Cortex of kidney (tissue), 1 donor: ENCODE measurements at places on chromosomes 3 and 15.

DNA sequence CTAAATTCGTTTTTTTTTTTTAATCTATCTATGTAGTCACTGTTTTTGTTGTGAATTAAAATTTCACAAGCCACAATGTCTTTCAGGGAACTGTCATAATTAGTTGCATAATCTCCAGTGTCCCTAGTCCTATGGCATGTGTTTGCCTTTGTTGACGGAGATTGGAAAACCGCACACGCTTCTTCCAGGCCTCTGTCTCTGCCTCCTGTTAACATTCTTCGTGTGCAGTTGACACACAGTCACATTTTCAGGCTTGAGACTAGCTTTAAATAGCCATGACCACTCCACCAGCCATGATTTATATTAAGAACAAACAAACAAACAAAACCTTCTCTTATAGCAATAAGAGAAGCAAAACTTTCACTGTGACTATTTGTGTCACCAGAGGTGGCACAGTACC, 139.8 kb downstream of the DUT start:
- no peak for DNase-seq

- DNase-seq, result no peak
Measured at GRCh38 chr3:66297260-66297873, 76.6 kb downstream of the SLC25A26 start.

DNA sequence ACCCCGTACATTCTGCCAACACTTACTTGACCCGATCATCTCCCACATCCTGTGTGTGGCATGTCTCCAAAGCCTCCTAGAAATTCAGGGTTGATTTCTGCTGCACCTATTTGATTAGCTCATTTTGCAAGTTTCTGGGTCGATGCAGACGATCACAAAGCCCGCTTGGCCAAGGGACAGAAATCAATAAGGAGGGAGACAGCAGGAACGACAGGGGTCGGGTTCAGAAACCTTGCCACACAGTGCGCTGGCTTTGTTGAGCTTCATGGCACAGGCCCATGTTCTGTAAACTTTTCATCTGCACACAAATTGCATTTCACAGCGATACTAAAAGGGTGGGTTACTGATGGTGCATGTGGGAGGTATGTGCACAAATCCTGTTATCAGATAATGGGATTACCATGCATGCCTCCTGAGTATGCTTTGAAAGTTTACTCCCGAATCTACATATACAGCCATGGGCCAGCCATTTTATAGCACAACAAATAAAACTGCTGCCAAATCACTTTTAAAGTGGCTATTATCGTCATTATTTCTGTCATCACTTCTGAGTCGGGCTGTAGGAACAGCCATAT, 95.9 kb upstream of the ATP11B start:
- DNase-seq, result no peak

DNA sequence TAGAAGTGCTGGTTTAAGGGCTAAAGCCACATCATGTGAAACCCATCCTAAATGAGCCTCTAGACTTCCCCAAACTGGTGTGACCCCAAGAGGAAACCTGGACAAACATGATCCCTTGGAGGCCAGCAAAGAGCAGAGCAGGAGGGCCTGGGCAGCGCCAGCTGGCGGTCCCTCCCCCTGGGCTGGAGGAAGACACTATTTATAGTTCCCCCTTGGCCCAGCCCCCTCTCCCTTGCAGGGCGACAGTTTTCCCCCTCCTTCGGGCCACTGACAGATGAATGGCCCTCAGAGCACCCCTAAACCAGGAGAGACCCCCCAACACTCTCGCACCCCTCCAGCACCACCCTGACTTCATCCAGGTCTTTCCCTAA, 2.9 kb downstream of the UCN2 start:
- no peak for DNase-seq

GRCh38 chr3:79467721-79468120, 300.1 kb downstream of the ROBO1 start:
- DNase-seq, result no peak

DNA sequence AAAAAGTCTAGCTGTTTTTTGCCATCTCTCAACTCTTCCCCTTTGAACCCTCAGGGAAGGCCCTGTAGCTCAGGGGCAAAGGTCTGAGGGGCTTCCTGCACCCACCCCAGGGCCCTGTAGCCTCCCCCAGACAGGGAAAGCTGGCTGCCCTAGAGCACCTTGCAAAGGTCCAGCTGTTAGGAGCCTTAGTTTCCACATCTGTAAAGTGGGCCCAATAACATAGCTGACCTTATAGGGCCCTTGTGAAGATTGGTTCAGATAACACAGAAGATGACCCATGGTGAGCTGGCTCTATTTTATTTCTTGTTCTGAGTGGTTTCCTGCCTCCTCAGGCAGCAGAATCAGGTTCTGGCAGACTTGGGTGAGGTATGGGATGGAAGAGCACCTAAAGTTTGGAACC, 55.2 kb upstream of the SMAD6 start:
- DNase-seq, result no peak

DNA sequence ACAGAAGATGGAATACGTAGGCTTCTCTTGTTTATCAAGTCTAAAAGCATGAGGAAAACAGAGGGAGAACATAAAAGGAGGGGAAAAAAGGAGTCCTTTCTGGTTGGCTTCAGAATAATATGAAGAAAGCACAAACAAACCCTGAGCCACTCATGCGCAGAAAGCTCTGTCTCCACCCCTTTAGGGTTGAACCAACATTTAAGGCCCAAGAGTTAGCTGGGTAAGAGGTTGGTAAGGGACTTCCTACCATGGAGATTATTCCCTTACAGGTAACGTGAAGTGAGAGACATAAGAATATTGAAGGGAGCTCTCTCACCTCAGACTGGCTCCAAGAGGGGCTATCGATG, 145.3 kb downstream of the RORA start:
- DNase-seq, result no peak

GRCh38 chr3:66567077-66567476, 66.3 kb upstream of the LRIG1 start:
- DNase-seq, result no peak

DNA sequence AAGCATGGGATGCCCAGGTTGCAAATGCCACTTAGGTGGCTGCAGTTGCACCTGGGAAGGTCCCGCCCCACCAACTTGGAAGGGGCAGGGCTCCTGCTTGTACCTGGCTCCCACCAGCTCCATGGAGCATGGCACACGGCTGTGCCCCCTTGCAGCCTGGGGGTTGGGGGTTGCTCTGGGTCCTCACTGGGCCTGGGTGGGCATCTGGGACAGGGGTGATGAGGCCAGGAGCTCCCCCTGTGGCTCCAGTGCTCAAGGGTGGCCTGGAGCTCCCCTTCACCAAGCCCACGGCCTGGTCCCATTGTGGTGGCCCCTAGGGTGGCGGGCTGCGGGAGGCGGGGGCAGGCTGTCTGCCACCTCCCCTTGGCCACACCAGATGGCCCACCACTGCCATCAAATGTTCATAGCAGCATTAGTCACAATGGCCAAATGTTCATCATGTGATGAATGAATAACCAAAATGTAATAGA, 36.7 kb downstream of the GHSR start:
- no peak for DNase-seq

DNA sequence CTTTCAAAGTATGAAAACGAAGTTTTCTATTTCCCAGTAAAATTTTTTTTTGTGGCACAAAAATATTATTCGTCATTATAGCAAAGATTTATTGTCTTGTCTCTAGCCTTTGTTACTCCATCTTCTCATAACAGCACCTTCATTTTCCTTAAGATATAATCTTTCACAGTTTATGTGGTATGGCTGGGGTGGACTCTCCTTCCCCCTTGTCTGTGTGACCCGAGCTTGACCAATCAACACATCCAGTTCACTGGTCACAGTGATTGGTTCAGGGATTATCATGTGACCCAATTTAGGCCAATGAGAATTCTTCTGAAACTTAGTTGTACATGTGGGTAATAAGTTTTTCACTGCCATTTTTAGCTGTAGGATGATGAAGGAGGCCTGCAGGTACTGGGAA, 71.2 kb upstream of the DCBLD2 start:
- no peak for DNase-seq

GRCh38 chr3:65144791-65145351, 457.1 kb upstream of the ADAMTS9 start:
- no peak for DNase-seq

DNA sequence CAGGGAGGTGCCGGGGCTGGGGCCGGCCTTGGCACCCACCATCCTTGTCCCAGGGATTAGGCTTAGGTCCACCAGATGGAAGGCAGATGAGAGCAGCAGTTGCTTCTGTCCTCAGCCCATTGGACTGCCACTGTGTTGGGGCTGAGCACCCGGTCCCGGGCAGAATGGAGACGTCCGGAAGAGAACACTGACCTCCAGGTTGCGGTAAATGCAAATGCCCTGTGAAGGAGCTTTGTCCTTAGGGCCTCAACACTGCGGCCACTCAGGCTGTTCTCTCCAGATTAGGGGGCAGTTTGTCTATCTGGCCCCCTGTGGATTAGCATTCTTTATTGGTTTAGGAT, at the start of gene SERINC4:
Gene SERINC4, minus strand, starts transcription at position 276 of the 341 bp plus-strand sequence. Its CDS starts 234 bp downstream, at position 42.
- no peak for DNase-seq

- DNase-seq, result no peak
Measured at GRCh38 chr3:14209581-14210289, 31.1 kb downstream of the LSM3 start.

- no peak for DNase-seq
Measured at GRCh38 chr3:11283139-11283475, 10.9 kb downstream of the ATG7 start.

DNA sequence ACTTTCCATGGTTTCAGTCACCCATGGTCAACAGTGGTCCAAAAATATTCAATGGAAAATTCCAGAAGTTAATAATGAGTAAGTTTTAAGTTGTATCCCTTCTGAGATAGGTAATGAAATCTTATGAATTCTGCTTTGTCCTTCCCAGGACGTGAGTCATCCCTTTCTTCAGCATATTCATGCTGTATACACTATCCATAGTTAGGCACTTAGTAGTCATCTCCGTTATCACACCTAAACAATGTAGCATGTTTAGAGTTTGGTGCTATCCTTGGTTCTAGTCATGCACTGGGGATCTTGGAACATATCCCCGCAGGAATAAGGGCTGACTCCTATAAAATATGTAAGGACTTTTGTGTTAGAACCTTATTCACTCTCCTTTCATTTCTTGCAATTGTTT, 153.2 kb downstream of the UNC13C start:
- no peak for DNase-seq

GRCh38 chr3:111571282-111571681, 23.9 kb downstream of the ZBED2 start:
- DNase-seq, result no peak

DNA sequence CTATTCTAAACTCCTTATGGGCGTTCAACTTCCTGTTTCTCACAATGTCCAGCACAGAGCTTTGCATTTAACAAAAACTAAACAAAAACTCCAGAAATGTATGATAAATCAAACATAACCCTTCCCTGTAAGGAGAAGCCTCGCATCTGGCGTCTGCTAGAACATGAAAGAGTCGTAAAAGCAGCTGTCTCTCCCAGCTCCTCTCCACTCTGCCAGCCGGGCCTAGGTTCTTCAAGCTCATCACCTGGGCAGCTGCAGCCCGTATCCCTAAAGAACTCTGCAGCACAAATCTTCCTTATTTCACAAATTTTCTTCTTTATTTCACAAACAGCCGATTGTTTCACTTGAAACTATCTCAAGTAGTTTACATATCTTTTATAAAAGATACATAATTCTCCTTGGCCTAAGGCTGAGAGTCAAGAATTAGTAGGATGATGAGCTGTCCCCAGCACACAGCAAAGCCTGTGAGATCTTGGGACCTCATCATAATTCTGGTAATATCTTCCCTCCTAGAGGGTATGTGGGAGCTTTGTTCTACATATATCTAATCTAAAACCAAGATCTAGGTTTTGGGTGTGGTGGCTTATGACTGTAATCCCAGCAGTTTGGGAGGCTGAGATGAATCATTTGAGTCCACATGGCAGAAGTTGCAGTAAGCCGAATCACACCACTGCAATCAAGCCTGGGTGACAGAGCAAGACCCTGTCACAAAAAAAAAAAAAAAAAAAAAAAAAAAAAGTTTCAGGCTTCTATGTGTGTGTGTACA, 35.3 kb downstream of the ANXA2 start:
- DNase-seq, result no peak

GRCh38 chr3:49238274-49239127, 38.5 kb downstream of the C3orf62 start:
- no peak for DNase-seq

- no peak for DNase-seq
Measured at GRCh38 chr15:83928878-83929418, 275.0 kb downstream of the ADAMTSL3 start.

GRCh38 chr3:59839283-59839682, 789.5 kb upstream of the CFAP20DC start:
- DNase-seq, result no peak

- DNase-seq, result no peak
Measured at GRCh38 chr3:149382518-149382917, 5.1 kb upstream of the TM4SF1 start.

- no peak for DNase-seq
Measured at GRCh38 chr15:94910166-94910565, 678.8 kb downstream of the MCTP2 start.
